Kasumi-1 (cell line): ENCODE measurements at places on chromosomes 6 and 20.
A peak's percentile ranks its signal among the peaks of the same experiment; 100 is the strongest.

DNA sequence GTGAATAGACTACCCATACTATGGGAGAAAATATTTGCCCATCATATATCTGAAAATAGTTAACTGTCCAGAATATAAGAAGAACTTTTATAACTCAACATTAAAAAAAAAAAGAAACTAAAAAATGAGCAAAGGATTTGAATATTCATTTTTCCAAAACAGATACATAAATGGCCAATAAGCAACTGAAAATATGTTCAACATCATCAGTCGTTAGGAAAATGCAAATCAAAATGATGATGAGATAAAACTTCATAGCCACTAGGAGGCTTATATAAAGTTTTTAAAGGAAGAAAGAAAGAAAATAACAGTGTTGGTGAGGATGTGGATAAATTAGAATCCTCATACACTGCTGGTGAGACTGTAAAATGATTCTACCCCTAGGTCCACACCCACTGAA is 32.6 kb upstream of the HMGN3 start:
- no peak for DNase-seq

DNA sequence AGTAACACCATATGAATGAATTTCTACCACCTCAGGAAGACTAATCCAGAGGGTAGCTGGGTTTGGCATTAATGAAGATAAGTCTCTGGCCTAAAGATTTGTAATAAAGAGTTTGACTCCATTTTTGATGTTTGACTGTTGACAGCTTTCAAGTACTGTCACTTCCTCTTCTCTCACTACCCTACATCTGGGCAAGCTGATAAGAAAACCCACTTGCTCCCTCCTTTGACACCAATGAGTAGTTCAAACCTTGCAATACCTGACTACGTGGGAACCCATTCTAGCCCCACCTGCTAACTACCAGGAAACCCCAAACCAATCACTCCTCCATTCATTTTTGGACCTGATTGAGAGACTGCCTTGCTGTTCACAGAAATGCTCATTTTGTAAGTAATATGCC is 621.5 kb downstream of the TENT5A start:
- peak; percentile 73 for DNase-seq

DNA sequence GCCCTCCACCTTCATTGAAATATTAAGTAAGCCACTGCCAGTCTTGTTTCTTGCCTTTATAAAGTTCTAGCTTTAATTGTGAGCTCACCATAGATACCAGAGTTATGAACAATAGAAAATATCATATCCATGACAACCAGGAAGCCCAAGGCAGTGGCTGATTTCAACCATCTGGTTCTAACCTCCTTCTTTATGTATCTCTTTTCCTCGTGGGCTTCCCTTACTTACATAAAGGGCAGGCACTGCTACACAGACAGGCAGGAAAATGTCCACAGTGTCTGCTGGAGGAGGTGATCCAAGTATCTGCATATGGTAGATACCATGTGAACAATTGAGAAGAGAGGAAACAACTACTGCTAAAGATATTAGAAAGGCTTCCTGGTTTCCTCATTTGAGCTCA is 65.2 kb upstream of the PRND start:
- no peak for DNase-seq

DNA sequence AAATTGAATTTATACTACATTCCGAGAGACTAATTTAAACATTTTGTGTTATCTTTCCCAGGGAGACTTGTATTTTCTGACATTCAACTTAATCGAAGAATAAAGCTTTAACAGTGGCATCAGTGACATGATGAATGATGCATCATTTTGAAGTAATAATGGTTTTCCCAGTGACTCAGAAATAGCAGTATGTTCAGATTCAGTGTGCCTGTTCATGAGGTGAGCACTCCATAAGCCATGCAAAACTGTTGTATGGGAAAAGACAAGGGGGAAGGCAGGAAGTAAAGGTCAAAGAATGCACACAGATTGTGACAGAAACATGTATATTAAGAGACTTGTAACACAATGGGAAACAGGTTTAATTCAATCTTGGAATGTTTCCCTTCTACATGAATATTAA is 1348.2 kb upstream of the GJE1 start:
- DNase-seq = no peak

DNA sequence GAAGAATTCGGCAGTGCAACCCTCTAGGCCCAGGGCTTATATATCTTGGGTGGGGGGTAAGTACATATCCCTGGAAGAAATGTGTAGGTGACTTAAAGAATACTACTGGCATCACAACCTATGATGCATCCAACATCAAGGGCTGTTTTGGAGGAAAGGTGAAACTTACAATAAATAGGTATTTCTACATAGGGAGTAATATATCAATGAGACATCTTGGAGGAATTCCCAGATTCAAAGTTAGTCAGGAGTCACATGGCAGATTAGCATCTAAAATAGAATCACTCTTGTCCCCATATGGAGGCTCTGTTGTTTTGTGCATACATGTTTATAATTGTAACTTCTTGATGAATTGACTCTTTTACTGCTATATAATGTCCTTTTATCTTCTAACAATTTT is 375.5 kb downstream of the PAX1 start:
- no peak for DNase-seq

DNA sequence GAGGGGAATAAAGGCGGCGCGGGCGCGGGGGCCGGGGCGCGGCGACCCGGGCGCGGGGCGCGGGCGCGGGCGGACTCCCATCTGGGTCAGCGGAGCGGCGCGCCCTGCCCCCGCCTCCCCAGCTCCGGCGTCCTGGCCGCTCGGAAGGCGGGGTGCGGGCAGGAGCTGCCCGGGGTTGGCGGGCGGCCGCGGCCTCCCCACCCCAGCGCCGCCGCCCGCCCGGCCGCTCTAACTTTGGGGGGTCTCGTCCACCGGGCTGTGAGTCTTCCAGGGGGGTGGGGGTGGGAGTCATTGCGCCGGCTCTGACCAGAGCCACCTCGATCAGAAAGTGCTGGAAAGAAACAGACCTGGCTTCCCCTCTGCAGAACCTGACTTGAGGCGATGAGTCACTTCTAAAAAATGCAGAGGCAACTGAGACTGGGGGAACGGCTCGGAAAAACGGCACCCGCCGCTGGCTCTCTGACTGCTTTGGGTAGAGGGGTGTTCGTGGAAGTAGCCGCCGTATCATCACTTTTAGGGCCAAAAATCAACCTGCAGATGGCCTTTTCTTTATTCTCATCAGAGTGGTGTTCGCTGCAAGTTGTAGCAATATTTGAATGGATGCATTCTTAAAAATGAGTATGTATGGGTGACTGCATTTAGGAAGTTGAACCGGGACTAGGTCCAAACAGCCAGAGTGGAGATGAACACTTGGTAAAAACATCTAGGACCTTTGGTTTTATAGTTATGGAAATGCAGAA is 667 bp downstream of the CAP2 start:
- peak; percentile 33 for DNase-seq

GRCh38 chr20:31638317-31638716 is 605 bp downstream of the COX4I2 start:
- no peak for DNase-seq

GRCh38 chr20:6473197-6473596 is 294.3 kb upstream of the BMP2 start:
- DNase-seq = no peak

GRCh38 chr20:60122671-60123070 is 164.4 kb downstream of the CDH26 start:
- no peak for DNase-seq

DNA sequence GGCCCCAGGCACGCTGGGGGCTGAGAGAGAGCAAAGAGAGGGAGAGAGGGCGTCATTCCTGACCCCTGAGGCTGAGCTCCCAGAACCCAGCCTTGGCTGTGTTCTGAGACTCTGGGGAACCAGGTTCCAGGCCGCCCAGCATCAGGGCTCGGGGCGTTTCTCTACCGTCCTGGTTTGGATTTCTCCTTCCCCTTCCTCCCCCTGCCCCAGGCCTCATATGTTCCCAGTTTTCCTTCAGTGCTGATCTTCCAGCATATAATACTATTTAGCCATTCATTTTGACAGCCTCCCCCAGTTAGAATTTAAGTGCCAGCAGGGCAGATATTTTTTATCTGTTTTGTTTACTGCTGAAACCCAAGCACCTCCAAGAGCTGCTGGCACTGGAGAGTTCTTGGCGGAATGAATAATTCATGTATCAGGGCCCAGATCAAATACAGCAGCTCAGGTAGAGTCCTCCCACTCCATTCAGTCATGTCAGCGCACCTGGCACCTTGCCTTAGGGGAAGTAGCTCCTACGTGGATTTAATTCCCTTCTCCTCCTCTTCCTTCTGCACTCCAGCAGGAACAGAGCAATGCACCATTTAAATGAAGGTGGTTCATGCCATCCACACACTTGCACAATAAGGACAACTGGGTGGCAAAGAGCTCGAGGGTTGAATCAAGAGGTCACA is 23.4 kb upstream of the FRMD1 start:
- DNase-seq = no peak

GRCh38 chr6:53727748-53728147 is 62.2 kb upstream of the KLHL31 start:
- no peak for DNase-seq

- no peak for DNase-seq
Observed at GRCh38 chr6:51738614-51739013, 348.8 kb downstream of the PKHD1 start.
